ENCODE measurements at places on chromosomes 2 and 18.

DNA sequence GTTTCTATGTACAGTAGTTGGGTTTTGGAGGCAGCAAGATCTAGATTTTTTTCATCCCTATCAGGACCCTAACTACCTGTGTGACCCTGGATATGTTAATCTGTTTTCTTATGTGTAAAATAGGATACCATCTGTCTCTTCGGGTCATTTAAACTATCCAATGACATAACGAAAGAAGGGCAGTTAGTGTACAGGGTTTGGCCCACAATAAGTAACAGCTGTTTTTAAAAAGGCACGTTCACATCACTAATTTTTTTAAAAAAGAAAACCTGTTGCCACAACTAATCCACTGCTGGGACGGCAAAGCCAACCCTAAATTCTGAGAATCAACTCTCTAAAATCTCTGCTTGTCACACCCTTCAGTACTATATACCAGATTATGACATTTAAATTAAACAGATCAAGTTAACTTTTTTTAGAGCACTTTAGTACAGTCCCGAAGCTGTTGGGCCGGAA, 869 bp downstream of the USP40 start:
- DNase-seq, result no peak

DNA sequence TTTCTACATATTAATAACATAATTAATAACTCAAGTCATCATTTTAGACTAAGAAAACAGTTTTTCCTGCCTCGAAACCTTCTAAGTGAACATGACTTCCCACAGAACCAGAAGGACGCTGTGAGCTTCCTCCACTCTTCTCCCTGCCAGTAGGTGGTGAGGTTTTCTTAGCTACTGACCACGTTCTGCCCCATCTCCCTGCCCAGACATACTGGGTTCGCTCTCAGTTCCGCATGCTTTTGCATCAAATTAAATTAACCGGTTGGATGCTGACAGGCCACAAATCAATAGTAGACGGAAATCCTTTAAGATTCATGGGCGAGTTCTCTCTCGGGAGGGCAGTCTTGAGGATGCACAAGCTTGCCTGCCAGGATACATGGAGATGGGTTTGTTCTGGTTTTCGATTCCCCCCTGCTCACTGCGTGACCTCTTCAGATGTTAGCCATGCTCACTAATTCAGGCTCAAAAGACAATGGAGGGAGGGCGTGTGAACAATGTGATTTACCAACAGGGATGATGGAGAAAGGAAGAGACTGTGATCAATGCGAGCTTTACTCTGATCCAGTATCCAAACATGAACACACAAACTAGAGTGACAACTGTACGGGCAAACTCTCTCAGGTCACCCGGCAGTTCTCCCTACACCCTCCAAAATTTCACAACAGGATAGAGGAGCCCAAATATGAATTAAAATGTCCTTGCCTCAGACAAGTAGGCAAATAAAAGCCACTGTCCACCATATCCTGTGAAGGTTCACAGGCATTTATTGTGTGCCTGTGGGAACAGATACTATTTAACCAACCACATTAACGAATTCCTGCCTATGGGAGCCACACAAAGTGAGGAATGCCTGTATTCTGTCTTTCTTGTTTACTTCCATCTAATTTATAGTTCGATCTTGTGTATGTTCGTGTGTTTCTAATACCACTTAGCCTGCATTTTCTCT, 375.7 kb downstream of the EIPR1 start:
- no peak for DNase-seq

DNA sequence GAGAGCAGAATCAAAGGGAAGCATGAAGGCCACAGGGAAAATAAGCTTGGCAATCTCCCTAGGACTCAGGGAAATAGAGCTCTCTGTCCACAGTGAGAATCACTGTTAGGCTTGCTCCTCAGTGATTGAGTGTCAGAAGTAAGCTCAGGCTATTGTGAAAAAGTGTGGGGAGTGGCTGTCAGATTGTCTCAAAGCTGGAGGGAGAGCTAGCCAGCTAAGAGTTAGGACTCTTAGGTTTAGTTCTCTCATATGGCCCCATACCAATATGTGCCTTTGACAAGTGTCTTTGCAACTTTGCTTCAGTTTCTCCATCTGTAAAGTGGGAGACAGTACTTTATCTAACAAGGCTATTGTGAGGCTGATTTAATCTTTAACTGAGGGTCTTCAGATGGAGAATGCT, 17.2 kb downstream of the EIF4E2 start:
- DNase-seq, result no peak

DNA sequence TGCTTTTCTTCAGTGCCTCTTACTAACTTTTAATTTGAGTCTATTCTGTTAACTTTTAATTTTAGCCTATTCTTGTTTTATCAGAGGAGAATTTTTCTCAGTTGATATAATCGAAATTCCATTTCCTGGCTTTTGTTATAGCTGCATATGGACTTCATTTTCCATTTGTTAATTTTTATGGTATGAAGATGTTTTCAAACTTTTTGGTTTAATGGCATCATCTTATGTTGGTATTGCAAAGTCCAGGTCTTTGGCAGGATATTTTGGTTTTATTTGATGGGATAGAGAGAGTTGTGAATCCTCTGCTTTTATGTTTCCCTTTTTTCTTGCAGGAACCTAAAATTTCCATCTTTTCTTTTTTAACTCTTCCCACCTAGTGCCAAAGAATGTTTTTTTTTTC, 70.9 kb upstream of the RAPGEF4 start:
- DNase-seq, result no peak

DNA sequence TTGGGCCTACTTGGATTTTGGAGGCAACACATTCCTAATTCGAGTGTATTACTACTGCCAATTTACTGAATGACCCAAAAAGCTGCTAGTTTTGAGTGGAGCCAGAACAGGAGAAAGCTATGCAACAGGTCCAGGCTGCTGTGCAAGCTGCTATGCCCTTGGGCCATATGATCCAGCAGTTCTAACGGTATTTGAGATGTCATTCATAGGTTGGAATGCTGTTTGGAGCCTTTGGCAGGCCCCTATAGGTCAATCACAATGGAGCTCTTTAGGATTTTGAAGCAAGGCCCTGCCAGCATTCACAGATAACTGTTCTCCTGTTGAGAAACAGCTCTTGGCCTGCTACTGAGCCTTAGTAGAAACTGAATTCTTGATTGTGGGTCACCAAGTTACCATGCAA, 368.7 kb downstream of the CDH19 start:
- no peak for DNase-seq

- DNase-seq, result no peak
Measured at GRCh38 chr2:13578547-13578946, 861.8 kb downstream of the TRIB2 start.

- DNase-seq, result no peak
Measured at GRCh38 chr2:56008661-56009431, 85.3 kb upstream of the EFEMP1 start.

DNA sequence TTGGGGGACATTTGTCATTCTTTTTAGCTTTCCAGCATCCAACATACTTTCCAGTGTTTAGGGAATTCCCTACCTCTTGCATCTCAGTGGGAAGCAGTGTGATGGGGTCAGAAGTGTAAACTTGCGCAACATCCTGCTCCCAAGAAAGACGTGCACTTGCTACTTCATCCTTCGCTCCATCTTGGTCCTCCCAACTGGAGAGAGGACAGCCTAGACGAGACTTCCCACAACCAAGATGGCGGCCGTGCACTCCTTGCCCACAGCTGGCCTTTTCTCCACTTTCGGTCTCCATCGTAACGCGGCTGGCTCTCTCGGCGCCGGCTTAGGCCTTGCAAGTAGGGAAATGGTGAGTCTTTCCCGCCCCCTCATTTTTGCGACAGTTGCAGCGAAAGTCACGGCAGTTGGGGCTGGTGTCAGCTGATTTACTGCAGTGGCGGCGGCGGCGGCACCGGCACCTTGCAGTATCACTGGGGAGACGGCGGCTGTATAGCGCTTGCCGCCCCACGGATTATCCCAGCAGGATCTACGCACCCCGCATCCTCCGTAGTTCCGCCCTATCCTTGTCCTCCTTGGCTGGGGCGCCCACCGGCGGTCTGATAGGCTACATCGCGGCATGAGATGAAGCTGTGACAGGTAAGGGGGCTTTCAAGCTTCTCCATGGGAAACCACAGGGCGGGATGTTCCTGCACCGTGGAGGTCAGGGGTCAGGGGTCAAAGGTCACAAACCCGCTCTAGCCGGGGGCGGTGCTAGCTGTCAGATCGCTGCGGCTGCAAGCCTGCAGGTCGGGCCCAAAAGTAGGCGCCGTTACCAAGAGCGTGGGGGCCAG, at the start of gene WDR7:
TSS of gene WDR7 (plus strand) at position 416 of the 827 bp plus-strand sequence. CDS start 21,157 bp downstream, outside the sequence.
- peak; percentile 91 for DNase-seq

DNA sequence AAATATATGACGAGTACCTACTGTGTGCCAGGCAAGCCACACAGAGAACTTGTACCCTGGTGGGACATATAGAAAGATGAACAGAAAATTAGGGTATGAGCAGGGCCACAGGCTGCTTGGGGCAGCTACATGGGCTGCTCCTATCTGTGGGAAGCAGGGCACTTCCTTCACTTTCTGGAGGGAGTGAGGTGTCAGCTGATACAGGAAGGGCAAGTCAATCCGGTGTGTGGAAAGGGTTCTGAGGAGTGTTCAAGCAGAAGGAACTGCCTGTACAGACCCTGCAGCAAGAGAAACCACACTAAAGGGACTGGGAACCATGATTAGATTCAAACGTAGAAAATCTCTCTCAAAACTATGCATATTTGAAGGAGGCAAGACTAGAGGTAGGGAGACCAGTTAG, 58.6 kb upstream of the BCL11A start:
- no peak for DNase-seq

GRCh38 chr2:55048508-55049042, 1.7 kb downstream of the RTN4 start:
- DNase-seq, result no peak

GRCh38 chr18:76708722-76709353, 113.5 kb upstream of the ZNF236 start:
- no peak for DNase-seq

DNA sequence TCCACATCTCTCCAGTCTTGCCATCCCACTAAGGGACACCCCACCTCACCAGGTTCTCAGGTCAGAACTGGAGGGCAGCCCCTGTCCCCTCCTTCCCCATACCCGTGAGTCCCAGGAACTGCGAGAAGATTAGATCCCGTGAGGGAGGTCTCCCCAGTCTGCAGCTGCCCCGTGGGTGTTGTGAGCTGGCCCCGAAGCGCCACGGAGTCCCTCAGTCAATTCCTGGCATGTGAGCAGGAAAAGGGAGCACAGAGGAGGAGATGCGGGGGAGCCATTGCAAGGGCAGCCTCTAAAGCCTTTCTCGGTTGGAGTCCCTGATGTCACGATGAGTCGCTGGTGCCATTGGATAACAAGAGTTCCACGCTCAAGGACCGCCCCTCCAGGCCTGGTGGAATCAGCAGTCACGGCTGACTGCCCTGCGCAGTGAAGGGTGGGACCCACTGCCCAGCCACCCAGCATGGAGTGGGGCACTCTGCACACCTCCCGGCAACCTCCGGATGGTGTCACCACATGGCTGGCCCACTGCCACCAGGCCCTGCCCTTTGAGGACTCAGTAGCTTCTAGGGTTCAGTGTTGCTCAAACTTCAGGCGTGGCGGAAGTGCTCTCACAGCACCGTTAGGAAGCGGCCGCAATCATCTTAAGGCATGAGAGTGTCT, 434.9 kb upstream of the MYT1L start:
- no peak for DNase-seq

GRCh38 chr18:4931209-4931608, 265.8 kb downstream of the AKAIN1 start:
- DNase-seq, result no peak

DNA sequence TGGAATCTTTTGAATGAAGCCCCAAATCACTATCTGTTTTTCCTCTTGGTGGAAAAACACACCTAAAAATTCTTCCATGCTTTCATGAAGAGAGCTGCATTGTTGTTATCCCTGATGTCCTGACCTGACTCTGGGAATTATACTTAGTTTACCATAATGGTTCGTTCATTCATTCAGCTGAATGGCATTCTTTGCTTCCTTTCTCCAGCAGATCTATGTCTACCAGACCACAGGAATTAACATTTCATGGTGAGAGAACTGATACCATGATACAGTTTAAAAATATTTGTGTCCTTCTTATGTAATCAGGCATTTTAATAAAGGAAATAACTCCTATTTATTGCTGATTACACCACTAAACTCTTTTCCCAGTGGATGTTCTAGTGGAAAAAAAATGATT, 11.1 kb upstream of the SLC4A10 start:
- no peak for DNase-seq

Measured in activated T-helper 9 cell treated with anti-CD3 and anti-CD28 coated beads, Interleukin-2, amount 50 U/mL, for 16 hours (primary cell).